Activated CD4-positive, CD25-positive, alpha-beta regulatory T cell treated with anti-CD3 and anti-CD28 coated beads, Interleukin-2, amount 50 U/mL, for 16 hours (primary cell): ENCODE measurements at places on chromosomes 3 and 15.

GRCh38 chr15:64987136-64987535 lies 2.6 kb downstream of the SPG21 start:
- no peak for DNase-seq

DNA sequence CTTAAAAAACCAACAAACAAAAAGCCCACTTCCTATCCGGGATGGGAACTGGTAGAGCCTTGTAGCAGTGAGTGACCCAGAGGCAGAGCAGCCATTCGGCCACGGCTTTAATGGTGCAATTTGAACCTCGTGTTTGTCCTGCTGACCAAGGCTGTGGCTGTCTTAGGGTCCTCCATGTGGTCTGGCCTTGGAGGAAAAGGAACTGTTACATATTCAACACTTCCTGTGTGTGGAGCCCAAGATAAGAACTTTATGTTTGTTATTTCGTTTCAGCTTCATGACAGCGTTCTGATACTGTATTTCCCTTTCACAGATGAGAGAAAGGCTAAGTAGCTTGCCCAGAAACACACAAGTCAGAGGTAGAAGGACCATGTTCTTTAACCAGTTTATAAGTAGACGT lies 269.8 kb downstream of the SV2B start:
- DNase-seq, result no peak

GRCh38 chr15:69862540-69862939 lies 235.2 kb downstream of the TLE3 start:
- no peak for DNase-seq

DNA sequence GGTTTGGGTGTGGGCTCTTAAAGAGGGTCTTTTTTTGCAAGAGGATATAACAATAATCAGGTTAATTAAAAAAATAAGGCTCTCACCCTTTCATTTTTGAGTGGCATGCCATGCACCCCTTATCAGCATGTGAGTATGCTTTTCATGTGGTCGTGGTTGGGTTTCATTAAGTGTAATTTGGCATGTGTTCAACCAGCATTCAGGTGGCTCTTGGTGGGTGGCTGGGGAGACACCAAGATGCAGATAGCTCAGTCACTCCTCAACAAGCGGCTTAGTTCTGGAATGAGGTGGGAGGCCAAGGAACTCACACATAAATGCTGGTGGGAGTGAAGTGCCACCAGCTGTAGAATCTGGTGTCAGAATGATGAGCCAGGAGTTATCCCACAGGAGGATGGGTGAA lies 66.8 kb downstream of the FLNB start:
- no peak for DNase-seq

DNA sequence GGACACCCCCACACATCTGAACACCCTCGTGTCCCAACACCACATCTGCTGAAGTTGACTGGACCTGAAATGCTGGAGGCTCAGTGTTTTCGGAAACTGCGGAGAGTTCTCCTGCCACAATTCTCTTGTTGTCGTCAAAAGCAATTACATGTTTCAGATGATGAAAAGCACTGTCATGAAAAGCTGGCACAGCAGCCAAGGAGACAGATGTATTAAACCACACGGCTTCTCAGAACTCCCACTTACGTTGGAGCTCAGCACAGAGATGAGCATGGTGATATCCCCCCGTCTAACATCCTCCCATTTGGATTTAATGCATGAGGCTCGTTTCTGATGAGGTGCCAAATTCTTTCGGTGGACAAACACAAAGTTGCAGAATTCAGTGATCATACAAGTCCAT lies 180.1 kb downstream of the RORA start:
- DNase-seq, result no peak

DNA sequence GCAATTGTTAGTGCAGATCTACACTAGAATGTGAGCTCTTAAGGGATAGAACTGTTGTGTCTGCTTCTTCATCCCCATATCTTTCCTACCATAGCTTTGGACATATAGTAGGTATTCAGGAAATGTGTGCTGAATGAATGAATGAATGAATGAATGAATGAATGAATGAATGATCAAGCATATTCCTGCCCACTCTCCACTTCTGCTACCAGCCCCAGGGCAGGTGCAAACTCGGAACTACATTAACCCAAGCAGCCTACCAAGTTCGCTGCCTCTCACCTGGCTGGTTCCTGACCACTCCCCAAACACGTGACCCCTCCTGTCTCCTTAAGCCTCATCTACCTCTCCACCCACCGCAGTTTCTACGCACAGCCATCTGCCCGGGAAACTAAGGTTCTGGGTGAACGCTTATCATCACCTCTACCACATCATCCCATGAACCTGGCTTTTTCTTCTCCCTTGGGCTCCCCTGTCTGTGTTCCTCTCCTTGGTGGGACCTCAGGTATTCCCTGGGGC lies 26.8 kb downstream of the PAQR5 start:
- DNase-seq, result no peak

- no peak for DNase-seq
Observed at GRCh38 chr3:120864541-120864940, 43.5 kb upstream of the STXBP5L start.

GRCh38 chr3:191387441-191388077 lies 57.2 kb upstream of the UTS2B start:
- no peak for DNase-seq

DNA sequence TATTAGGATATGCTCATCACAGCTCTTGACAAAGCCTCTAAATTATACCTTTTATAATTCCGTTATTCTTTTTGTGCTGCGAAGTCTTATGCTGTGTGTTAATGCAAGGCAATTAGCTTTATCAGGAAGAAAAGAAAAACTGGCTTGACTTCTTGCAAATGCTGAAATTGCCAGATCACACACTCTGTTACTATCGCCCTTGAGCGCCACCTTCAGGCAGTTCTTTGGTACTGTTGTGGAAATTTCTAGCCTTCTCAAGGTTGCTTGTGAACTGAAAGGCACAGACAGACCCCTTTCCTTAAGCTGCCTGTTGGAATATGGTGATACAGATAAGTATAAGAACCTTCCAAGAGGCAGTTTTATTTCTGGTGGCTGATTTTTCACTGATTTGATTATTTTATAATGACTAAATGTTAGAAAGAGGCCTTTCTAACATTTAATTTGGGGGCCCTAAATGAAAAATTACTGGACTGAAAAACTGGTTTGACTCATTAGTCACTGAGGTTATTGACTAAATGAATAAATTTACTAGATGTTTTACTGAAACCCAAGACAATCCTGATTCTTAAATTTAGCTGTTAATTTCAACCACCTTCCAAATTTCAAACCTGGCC lies 126.2 kb upstream of the RASGRP1 start:
- peak; percentile 68 for DNase-seq

DNA sequence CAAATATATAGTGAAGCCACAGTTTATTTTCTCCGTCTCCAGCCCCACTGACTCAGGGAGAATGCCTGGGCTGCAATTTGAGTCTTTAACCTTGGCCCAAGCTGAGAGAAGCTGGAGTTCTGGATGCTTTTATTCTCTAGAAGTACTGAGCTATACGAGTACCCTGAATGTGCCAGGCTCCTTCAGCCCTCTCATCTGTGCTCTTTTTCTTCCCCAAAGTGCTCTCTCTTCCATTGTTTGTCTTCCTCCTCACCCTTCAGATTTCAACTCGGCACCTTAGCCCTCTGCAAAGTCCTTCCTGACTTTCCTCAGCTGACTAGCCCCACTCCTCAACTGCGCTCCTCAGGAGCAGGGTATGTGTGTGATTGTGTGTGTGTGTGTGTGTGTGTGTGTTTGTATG lies 75.6 kb upstream of the AGBL1 start:
- no peak for DNase-seq

GRCh38 chr15:89899295-89899945 lies 5.6 kb upstream of the AP3S2 start:
- no peak for DNase-seq

- DNase-seq, result no peak
Observed at GRCh38 chr3:72782521-72782920, 65.7 kb downstream of the SHQ1 start.

GRCh38 chr15:72971766-72972165 lies 80.5 kb upstream of the NEO1 start:
- DNase-seq, result no peak

- no peak for DNase-seq
Observed at GRCh38 chr3:48505146-48505545, 1.2 kb upstream of the SHISA5 start.

DNA sequence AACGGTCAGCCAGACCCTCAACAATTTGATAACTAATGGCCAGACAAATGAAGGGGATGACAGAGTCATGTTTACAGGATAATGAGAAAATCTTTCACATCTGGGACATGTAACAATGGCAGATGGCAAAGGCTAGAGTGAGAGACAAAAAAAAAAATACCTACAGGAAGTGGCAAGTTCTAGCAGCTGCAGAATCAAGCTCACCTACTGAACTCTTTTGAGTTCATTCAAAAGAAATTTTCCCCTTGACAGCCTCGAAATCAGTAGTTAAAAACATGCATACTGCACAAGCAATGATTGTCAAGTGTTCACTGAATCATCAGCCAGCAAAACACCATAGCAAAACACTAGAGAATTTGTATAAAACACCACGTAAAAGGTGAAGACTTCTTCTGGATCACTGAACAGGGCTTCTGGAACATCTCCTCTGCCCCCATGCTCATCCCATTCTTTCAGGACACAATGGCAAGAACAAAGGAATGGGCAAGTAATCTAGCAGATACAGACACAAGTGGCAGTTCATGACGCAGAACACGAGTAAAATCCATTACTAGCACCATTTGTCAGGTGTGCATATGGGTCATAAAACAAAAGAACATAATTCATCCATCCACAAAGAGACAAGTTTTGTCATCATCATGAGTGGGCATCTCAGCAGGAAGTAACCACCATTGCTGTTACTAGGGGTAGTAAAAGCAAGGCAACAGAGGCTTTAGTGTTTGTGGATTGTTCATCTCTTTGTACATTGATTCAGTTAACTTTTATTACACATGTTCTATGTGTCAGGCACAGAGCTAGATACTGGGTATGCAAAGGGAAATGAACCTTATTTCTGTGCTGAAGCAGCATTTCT lies 13.8 kb upstream of the KCNMB2 start:
- no peak for DNase-seq

GRCh38 chr15:40421246-40422157 lies 15.9 kb downstream of the IVD start:
- DNase-seq, result peak; percentile 62

GRCh38 chr3:52197499-52197841 lies 490 bp upstream of the ALAS1 start:
- DNase-seq, result no peak
